ENCODE measurements at places on chromosomes 12 and 14.

- no peak for DNase-seq
These were observed 1.8 kb upstream of the CKAP4 start for GRCh38 chr12:106249411-106250135.

- DNase-seq = no peak
These were observed 3.6 kb downstream of the FOXA1 start for GRCh38 chr14:37591311-37591940.

- no peak for DNase-seq
These were observed 18.6 kb downstream of the ISCA2 start for GRCh38 chr14:74511966-74512830.

DNA sequence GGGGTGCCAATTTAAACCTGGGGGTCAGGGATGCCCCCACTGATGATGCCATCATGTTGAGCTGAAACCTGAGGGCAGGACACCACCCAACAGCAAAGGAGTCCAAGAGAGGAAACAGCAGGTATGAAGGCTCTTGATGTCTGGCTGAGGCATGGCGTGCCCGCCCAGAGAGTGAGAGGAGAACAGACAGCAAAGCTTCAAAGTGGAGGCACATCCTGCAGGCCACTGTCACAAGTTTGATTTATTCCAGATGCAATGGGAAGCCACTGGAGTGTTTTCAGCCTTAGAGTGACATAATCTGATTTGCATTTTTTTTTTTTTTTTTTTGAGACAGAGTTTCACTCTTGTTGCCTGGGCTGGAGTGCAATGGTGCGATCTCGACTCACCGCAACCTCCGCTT, 34.8 kb downstream of the IRF2BPL start:
- DNase-seq = no peak

GRCh38 chr14:60220084-60220483, 28.9 kb upstream of the PPM1A start:
- no peak for DNase-seq
